ENCODE measurements at places on chromosomes 5 and 9.

DNA sequence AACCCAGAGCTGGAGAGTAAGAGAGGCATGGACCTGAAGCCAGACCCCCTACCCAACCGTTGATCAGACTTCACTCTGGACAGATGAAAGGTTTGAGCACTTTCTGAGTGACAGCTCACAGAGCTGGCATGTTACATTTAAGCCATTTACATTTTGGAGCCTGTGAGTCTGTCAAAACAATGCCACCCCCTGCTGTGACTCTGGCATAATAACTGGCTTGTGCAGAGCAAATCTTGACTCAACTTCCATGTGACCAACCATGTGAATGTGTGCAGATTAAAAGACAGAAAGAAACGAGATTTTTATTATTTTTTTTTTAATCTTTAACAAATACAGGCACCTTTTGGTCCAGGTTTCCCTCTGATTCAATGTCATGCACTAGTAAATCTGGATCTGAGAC is 48.5 kb downstream of the MFAP3 start:
- no peak for DNase-seq

DNA sequence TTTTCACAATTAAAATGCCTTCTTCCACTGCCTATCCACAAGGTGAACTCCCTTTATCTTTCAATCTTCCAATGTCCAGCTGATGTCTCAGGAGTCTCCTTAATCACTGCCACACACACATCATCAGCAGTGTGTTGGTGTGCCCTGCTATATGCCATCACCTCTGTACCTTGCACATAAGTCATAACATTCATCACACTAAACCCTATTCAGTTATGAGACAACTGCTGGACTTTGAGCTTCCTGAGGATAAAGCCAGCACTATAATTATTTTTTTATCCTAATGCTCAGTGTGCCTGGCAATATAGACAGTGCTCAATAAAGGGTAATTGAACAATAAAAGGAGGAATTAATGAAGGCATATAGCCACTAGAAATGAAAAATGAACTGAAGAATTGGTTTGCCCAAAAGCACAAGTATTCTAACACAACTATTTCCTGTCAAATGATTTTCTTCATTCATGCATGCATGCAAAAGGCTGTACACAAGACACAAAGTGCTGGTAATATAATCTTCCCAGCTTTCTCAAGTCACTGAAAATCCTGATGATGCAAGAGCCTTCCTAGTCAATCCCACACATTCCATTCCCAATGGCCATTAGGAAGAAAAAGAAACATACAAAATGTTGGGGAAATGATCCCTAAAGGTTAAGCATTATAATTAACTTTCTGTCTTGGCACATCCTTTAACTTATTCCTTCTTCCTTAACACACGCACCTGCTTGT is 32.4 kb downstream of the LPAR1 start:
- no peak for DNase-seq

- no peak for DNase-seq
These were observed 71.1 kb upstream of the HSPB3 start for GRCh38 chr5:54384356-54384933.

DNA sequence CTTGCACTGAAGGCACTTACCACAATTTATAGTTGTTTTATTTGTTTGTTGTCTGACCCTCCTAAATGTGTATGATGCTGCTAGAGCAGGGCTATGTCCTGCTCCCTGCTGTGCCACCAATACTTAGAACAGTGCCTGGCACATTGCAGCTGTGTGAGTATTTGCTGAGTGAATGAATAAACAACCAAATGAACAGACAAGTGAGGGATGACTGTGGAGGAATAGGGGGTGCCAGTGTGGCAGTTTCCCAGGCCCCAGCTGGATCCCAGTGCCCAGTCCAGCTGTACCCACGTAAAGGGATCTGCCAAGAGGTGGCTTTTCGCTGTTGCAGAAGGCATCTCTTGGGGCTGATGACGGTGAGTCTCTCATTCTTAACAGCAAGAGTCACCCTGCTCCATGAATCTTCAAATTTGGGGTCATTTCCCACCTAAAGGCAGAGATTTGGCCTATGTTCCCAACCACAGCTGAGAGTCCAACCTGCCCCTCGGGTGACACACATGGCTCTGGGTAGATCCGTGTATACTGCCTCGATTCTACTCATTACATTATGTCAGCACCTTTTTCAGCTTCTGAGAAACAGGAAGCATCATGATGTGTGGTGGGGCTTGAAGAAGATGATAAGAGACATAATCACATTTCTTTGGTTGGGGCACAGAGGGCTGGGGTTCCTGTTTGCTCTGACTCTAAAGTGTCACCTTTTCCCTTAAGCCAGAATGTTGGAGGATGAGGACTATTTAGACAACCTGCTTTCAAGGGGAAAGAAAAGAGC is 14.3 kb downstream of the IL5 start:
- no peak for DNase-seq

DNA sequence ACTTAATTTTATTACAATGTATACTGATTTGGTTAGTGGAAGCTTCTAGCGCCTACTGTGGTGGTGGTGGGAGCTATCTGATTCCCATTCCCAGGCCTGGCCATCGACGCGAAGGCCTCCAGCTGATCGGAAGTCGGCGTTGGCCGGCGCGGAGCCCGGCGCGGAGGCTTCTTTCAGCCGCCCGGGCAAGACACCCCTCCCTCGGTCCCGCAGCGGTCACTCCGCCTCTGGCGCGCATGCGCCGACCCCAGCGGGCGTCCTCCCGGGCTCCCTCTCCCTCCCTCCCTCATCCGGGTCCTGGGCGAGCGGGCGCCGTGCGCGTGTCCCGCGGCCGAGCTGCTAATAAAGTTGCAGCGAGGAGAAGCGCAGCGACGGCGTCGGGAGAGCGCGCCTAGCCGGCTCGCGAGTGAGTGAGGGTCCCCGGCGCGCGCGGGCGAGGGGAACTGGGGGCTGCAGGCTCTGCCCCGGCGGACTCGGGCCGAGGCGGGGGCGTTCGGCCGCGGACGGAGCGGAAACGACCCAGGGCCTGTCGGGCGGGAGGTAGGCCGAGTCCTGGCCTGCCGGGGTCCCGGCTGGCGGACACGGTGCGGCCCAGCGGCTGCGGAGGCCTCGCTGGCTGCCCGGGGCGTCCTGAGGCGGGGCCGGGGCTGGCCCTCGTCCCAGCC is at the start of gene SMAD5:
TSS of gene SMAD5 (plus strand) at position 289 of the 665 bp plus-strand sequence. CDS start 20,916 bp downstream, outside the sequence.
- peak; percentile 98 for DNase-seq
